ENCODE measurements at places on chromosomes 7 and 10.

DNA sequence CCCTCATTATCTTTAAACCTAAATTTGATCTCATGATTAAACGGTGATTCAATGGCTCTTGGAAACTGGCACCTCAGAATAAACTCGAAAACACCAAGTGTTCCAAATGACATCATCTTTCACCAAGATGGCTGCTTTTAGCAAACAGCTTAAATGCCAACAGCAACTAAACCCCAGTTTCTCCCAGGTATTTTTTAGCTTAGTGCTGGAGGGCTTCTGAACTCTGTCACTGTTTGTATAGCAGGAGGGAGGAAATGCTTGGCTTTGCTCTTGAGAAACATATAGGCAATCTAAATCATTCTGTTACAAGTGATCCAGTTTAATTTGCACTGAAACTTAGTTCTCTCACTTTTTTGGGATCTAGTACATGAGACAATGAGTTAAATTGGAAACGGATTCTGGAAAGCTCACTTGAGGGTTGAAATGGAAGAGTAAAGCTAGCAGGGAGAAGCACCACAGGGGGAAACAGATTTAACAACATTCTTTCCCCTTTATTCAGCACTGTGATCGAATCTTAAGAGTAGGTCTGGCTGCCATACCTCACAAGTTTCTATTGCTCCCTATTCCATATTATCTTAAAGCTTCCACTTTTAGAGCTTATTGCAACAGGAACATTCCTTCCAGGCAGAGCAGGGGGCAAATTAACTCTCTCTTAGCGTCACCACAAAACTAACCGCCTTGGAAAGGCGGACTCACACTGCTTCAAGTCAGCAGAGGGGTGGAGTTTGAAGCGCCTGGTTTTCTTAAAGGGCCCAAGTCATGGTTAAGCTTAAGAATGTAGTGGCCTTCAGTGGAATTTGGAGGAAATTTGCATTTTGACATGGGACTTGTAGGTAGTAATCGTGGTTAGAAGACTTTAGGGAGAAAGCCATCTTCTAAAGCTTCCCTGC, 1.8 kb upstream of the CCDC6 start:
- peak; percentile 47 for DNase-seq

DNA sequence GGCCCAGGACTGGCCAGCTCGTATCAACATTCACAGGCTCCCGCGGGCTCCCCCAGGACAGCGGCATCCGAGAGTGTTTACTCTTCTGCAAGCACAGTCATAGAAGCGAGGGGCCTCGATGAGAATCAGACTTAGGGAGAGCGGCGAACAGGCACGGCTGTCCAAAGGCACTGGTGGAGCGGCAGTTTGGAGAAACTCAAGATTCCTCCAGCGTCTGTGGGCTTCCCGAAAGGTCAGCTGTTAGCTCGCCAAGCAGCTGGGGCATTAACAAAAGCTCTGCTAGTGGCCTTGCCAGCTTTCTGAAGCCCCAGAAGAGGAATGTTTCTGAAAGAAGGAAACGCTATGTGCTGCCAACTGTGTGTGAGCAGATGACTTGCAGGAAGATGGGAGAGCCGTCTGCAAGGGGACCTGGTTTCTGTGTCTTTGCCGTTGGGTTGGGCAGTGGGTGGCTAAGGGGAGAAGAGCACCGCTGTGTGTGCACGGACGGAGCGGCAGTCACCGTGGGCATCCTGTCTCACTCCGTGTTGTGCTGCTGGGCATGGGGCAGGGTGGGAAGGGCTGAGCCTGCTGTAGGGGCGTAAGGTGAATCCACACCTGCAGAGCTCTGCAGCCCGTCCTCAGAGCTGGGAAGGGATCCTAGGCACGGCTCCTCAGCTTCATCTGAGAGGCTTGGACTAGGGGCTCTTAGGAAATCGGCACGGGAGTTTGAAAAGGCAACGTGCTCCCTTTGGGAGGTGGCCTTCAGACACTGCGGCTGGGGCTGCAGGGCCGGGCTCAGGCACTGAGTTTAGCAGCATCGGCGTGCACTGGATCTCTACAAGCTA, 42.1 kb downstream of the AMZ1 start:
- no peak for DNase-seq

- no peak for DNase-seq
Observed at GRCh38 chr7:142882338-142882678, 3.2 kb downstream of the TRPV6 start.

DNA sequence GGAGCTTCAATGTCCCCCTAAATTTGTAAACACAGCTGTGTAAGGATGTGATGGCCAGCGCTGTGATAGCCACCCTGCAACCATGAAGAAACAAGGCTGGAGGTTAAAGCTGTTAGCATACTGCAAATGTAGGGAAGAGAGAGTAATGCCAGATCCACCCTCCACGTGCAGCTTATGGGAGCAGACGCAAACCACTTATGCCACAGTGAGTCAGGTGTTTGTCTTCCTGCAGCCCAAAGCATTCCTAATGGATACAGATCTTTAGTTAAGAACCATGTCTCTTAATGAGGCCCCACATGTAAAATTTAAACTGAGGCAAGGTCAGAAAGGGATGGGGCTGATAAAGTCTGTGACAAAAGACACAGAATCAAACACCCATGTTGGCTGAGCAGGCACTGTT, 13.6 kb upstream of the MYL7 start:
- DNase-seq, result no peak

Measured in GM04503 (cell line).